ENCODE measurements at places on chromosomes 1 and 21.
A peak's percentile ranks its signal among the peaks of the same experiment; 100 is the strongest.

- no peak for DNase-seq
These were observed 8.8 kb upstream of the ATP13A2 start for GRCh38 chr1:17020502-17020901.

- DNase-seq: no peak
These were observed 14.2 kb downstream of the TRAF5 start for GRCh38 chr1:211340622-211341507.

DNA sequence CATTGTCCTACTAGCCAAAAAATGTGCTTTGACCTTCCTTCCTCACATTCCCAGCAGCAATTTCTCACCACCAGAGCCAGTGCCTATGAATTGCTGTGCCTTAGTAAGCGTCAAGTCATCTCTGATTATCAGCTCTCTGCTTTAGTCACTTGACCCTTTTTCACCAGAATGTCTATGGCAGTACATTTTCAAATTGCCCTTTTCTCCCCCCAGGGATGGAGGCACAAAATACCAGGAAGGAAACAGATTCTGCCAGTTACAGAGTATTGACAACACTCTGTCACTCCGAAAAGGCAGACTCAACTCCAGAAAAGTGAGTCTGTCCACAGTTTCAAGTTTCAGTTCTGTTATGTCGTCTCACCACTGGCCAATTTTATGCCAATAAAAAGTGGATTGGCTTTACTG is 167.4 kb downstream of the TNFSF18 start:
- DNase-seq: no peak

GRCh38 chr21:43643193-43643592 is 16.1 kb downstream of the HSF2BP start:
- DNase-seq: no peak

DNA sequence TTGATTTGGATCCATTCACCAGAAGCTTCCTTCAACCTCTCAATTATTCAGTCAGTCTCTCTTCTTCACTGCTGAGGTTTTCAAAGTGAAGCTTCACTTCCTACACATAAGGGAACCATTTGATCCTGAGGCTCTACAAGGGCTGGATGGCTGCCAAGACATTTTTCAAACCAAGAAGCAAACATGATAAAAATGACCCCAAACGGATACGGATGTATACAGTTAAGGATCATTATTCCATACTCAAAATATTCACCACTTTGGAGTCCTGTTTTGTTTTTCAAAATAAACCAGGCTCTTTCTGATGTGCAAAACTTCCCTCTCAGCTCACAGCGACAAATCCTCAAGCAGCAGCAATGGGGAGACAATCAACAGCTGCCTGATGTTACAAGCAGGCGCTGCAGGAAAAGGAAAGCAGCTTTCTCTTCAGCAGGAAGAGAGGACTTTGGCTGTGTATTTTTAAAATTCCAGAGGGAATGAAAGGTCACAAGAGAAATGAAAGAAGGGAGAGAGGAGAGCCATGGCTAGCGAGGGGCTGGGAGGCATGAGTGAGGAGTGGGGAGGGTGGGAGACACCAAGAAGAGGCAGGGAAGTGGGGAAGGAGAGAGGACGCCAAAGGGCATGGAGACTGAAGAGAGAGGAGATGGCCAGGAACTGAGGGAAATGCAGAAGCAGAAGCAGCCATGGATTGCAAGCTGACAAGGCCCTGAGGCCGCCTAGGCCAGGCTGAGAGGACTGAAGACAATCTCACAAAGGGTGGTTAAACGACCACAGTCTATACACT is 145.4 kb downstream of the SLC45A1 start:
- DNase-seq: peak; percentile 32

- DNase-seq: no peak
These were observed 96.8 kb upstream of the C1orf105 start for GRCh38 chr1:172323686-172324085.

- no peak for DNase-seq
These were observed 5.3 kb upstream of the SARS1 start for GRCh38 chr1:109208394-109208793.

- DNase-seq: no peak
These were observed 28.2 kb upstream of the KCNJ6 start for GRCh38 chr21:37944496-37944895.

- peak; percentile 83 for DNase-seq
These were observed 24.7 kb downstream of the EPHX1 start for GRCh38 chr1:225834417-225835329.

DNA sequence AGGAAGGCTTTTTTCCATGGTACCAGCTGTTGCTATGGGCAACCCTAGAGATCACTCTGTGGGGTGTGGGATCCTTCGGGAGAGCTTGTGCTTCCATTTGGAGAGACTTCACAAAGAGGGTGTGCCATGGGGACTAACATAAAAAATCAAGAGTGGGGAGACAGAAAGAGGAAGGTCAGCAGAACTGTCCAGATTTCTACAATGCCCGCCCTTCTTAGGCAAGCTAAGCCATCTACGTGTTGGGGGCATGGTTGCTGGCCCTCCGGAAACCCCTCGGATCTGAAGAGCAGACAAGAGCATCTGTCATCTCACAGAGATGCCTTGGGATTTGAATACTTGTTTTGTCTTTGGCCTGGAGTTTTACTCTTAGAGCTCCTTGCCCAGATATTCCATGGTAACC is 83.9 kb upstream of the ZNF648 start:
- DNase-seq: no peak

Data from uterus (tissue), 4 donors.